Fibroblast of lung (primary cell): ENCODE measurements at places on chromosomes 7 and 10.

DNA sequence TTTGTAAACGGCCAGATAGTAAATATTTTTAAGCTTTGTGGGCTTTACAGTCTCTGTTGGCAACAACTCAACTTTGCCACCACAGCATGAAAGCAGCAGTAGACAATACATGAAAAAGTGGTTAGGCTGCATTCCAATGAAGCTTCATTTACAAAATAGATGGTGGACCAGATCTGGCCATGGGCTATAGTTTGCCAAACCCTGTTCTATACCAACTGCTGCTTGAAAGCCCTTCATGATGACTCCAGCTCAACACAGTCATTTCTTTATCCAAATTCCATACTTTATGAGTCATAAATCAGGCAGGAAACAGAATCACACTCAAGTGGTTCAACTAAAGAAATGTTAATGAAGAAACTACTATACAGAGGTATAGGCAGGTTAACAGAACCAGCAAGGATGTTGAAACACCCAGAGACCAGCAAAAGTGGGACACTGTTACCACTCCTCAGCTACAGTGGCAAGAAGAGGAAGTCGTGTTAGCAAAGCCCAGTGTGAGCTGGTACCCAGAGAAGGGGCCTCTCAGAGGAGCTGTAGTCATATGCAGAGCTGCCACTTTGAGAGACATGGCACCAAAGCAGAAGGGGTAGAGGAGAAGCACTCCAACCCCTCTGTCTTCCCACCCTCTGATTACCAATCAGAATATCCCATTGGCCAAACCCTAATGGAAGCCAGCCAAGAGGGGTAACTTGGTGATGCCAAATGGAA, 72.5 kb downstream of the PRLHR start:
- no peak for DNase-seq

- no peak for DNase-seq
Measured at GRCh38 chr10:42827201-42827600, 44.6 kb downstream of the BMS1 start.

- DNase-seq = no peak
Measured at GRCh38 chr10:61797304-61798153, 104.0 kb upstream of the ARID5B start.

DNA sequence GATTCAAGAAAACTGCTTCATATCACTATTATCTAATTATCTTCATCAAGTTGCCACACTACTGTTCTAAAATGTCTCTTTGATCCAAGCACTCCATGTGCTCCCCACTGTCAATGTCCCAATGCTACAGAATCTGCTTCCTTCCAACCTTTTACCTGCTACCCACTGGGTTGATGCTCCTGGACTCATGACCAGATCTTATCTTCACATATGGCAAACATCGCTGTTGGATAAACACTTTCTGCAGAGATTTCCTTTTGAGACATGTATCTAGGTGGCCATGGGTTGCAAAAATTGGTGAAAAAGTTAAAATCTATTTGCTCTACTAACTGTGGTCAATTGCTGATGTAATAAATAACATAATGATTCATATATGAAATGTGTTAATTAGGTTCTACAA, 24.5 kb upstream of the SEMA3C start:
- DNase-seq = no peak

DNA sequence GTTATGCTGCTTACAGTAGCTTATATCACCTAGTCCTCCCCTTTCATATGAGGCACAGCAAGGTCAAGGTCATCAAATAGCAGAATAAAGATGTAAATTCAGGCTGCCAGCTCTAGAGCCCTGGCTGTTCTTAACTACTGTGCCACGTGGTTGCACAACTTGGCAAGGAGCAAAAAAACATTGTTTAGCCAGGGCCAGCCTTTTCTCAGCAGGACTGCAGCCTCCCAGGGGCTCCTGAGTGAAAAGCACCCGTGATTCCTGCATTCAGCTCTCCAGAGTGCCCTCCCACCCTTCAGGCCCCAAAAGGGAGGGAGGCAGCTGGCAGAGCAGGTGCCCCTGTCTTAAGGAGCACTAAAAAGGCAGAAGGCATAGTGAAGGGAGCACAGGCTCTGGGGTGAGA, 31.8 kb upstream of the TM9SF3 start:
- DNase-seq = peak; percentile 27

- DNase-seq = no peak
Measured at GRCh38 chr10:11378835-11379234, 232.6 kb downstream of the USP6NL start.

GRCh38 chr7:127677433-127678230, 25.6 kb downstream of the SND1 start:
- no peak for DNase-seq

- DNase-seq = no peak
Measured at GRCh38 chr10:131933016-131933695, 32.3 kb downstream of the PPP2R2D start.
